ENCODE measurements at places on chromosomes 11 and 22. TPM values are rescaled to one million over a fixed set of nuclear protein-coding genes. Genes with fewer than 3 reads are reported as not detected.

Gene MRE11
- total RNA-seq: 5.4 TPM

Gene GDPD4
- total RNA-seq: not detected

Gene KIAA0930
- total RNA-seq: 111 TPM

Gene B3GAT1
- total RNA-seq: 0.47 TPM

Gene CTSW
- not detected for total RNA-seq

Gene ABTB2
- 1.9 TPM for total RNA-seq

Gene ANO1
- 27.2 TPM for total RNA-seq

Gene CRYBA4
- not detected for total RNA-seq

Gene KMT2A
- 22.3 TPM for total RNA-seq

Gene OR9Q2
- not detected for total RNA-seq

Gene LGR4
- total RNA-seq: 30.8 TPM

Gene OR4A16
- total RNA-seq: not detected

Gene OR4C15
- total RNA-seq: not detected

Gene SCUBE1
- total RNA-seq: not detected

Gene MOGAT2
- total RNA-seq: not detected

Gene CARD10
- 67.6 TPM for total RNA-seq

Gene TPBGL
- not detected for total RNA-seq

Gene BCR
- total RNA-seq: 56.0 TPM

Gene FOLR1
- total RNA-seq: not detected

Gene WNT11
- not detected for total RNA-seq

Gene GUCY1A2
- total RNA-seq: 0.08 TPM

Gene ZP1
- not detected for total RNA-seq

Gene APOA4
- total RNA-seq: not detected

Gene CHRM1
- not detected for total RNA-seq

Gene C11orf16
- total RNA-seq: not detected

Gene TIGD3
- total RNA-seq: 0.08 TPM

Gene PANX3
- not detected for total RNA-seq

Gene PHF21A
- 12.9 TPM for total RNA-seq

Gene TSPAN32
- total RNA-seq: not detected

Gene METTL15
- total RNA-seq: 7.5 TPM

Gene PMM1
- 66.9 TPM for total RNA-seq

Gene EHF
- 29.1 TPM for total RNA-seq

Gene SCGB1D4
- not detected for total RNA-seq

Gene FAM111B
- 2.3 TPM for total RNA-seq

Gene ALX4
- not detected for total RNA-seq

Gene PNPLA5
- total RNA-seq: not detected

Gene NPAS4
- total RNA-seq: not detected

Gene PIH1D2
- 1.3 TPM for total RNA-seq

Gene FOXR1
- not detected for total RNA-seq

Gene MS4A4E
- not detected for total RNA-seq

Gene CSTPP1
- total RNA-seq: 25.9 TPM

Gene TRPC6
- 0.23 TPM for total RNA-seq

Gene SIAE
- total RNA-seq: 9.6 TPM

Gene MN1
- total RNA-seq: 22.3 TPM

Gene CCDC157
- 0.47 TPM for total RNA-seq

All from hair follicular keratinocyte (primary cell).